ENCODE measurements at places on chromosomes 12 and 14. TPM values are rescaled to one million over a fixed set of nuclear protein-coding genes. Genes with fewer than 3 reads are reported as not detected.

PYGL gene
- polyA plus RNA-seq = 29.3 TPM

ZC2HC1C gene
- 1.0 TPM for polyA plus RNA-seq

GYS2 gene
- not detected for polyA plus RNA-seq

HCAR1 gene
- 0.16 TPM for polyA plus RNA-seq

CD163 gene
- 18.2 TPM for polyA plus RNA-seq

CLEC4D gene
- polyA plus RNA-seq = not detected

ANKRD9 gene
- polyA plus RNA-seq = 9.6 TPM

GPR137C gene
- 4.2 TPM for polyA plus RNA-seq

RGS6 gene
- 8.4 TPM for polyA plus RNA-seq

IL26 gene
- not detected for polyA plus RNA-seq

P2RX2 gene
- not detected for polyA plus RNA-seq

RAB15 gene
- 35.3 TPM for polyA plus RNA-seq

CD163L1 gene
- 22.7 TPM for polyA plus RNA-seq

SIX6 gene
- polyA plus RNA-seq = 0.08 TPM

TUBA1C gene
- polyA plus RNA-seq = 43.2 TPM

HOXC12 gene
- polyA plus RNA-seq = not detected

CLEC6A gene
- not detected for polyA plus RNA-seq

KLRB1 gene
- not detected for polyA plus RNA-seq

MUCL1 gene
- not detected for polyA plus RNA-seq

RIPK3 gene
- 1.2 TPM for polyA plus RNA-seq

ESRRB gene
- 2.9 TPM for polyA plus RNA-seq

CLEC4C gene
- not detected for polyA plus RNA-seq

PTCSC3 gene
- not detected for polyA plus RNA-seq

ZNF839 gene
- polyA plus RNA-seq = 8.2 TPM

GLT8D2 gene
- 62.0 TPM for polyA plus RNA-seq

PRB2 gene
- not detected for polyA plus RNA-seq

WIF1 gene
- 8.2 TPM for polyA plus RNA-seq

POU6F1 gene
- polyA plus RNA-seq = 8.0 TPM

KRT79 gene
- not detected for polyA plus RNA-seq

GPRC5D gene
- polyA plus RNA-seq = not detected

CACNA1C gene
- 3.0 TPM for polyA plus RNA-seq

RNASE1 gene
- polyA plus RNA-seq = 161 TPM

FOXG1 gene
- polyA plus RNA-seq = 0.04 TPM

LHX5 gene
- polyA plus RNA-seq = not detected

TC2N gene
- polyA plus RNA-seq = 3.8 TPM

DBX2 gene
- 0.21 TPM for polyA plus RNA-seq

CLEC9A gene
- not detected for polyA plus RNA-seq

NTF3 gene
- 2.2 TPM for polyA plus RNA-seq

TAS2R46 gene
- not detected for polyA plus RNA-seq

TAS2R7 gene
- polyA plus RNA-seq = not detected

GPR68 gene
- 0.56 TPM for polyA plus RNA-seq

All from muscle of arm (tissue), 14 donors.